ENCODE measurements at places on chromosomes 4 and X.
A peak's percentile ranks its signal among the peaks of the same experiment; 100 is the strongest.

DNA sequence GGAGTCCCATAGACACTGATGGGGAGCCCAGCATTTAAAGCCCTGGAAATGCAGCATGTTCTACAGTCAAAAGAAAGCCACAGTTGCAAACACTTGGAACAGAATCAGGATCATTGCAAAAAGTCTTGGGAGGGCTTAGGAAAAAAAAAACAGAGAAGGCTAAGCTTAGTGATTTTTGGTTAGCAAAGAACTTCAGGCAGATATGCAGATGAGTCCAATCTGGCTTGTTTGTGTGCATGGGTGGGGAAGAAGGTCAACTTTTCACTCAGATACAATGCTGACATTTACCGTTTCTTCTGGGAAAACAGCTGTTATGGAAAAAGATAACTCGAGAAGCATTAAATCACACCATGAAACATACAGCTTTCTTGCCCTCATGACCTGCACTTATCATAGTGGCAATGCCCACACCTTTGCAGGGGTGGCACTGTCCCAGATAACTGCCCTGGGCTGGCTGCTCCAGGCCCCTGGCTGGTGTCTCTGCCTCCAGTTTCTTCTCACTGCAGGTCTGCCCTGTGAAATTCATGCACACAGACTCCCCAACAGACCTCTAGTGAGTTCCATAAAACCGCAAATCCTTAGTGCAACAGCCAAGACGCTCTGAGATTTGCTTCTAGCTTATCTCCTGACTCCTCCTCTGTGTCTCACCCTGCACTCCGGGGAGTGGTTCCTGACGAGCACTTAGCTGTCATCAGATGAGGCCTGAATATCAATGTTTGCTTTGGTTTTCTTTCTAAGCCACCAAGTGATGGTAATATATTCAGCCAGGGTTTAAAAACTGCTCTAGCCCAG lies 99.2 kb downstream of the DRD5 start:
- DNase-seq: no peak

DNA sequence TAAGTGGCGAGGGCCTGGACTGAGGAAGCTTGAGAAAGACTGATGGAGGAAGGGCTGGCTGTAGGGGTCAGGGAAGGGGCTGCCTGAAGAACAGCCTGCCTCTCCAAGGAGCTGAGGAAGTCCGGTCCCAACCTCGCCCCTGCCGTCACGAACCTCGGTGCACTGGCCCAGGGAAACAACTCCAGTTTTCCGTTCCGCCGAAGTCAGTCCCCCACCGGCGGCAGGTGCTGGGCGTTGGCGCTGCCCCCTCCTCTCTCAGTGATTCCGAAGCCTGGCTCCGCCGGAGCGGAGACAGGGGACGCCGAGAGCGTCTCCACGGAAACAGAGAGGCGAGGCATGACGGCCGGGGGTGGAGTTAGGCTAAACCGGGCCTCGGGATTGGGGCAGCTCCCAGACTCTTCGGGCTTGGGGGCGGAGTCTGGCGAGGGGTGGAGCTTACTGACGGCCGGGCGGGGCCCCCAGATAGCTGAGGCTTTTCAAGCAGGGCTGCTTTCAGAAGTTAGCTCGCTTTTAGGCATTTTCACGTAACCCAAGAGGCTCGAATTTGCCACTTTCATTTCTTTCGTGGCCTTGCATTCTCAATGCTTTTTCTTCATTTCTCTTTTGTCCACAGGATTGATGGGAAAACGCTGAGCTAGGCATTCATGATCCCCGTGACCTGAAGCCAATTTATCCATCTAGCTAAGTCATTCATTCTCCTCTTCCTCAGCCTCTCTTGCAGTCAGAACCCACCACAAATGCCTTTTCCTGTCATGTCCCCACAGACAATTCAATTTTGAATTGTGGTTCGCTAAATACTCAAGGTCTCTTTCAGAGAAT lies at the start of gene TTC29:
Gene TTC29 (minus strand): TSS at position 309 of the 819 bp plus-strand sequence. CDS start 5,969 bp downstream, outside the sequence.
- peak; percentile 93 for DNase-seq

- DNase-seq: no peak
Observed at GRCh38 chr4:76562836-76563453, 127.9 kb downstream of the SHROOM3 start.

GRCh38 chr4:52956691-52957090 lies 94.6 kb downstream of the RASL11B start:
- DNase-seq: no peak

- peak; percentile 2 for DNase-seq
Observed at GRCh38 chr4:150145090-150145945, 67.1 kb downstream of the DCLK2 start.

DNA sequence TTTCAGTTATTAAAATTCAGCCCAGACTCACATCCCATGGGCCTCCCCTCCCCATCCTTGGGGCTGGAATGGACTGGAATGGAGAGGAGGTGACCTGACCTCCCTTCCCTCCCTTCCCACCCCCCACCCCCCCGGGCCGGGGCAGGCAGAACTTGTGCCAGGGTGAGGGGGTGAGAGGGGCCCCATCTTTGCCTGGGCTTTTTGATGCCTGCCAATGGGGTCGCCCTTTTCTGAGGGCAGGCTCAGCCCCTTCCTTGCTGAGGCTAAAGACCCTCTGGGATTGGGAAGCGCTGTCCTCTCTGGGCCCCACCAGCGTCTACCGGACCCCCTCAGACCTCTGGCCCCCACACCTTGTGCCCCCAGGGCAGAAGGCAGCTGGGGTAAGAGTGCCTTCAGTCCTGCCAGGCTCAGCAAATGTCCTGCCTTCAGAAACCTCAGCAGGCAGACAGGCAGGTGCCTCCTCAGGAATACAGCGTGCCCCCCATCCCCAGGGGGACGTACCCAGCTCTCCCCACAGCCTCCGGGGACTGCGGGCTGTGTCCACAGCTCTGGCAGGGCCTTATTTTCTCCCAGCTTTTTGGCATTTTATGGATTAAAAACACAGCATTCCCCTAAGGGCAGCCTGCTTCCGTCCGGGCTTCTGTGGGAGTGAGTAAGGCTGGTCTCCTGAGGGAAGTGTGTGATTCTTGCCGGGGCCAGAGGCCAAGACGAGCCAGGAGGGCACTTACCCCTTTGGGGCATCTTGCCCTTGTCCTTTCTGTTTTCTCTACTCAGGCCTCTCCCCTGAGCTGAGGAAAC lies 12.6 kb upstream of the CCNQ start:
- DNase-seq: no peak

GRCh38 chr4:185383451-185383850 lies 12.3 kb downstream of the LRP2BP start:
- DNase-seq: no peak

GRCh38 chrX:1076871-1077651 lies 135.4 kb downstream of the CRLF2 start:
- no peak for DNase-seq

- no peak for DNase-seq
Observed at GRCh38 chrX:17563515-17563914, 173.8 kb upstream of the SCML1 start.

GRCh38 chr4:35925806-35926205 lies 318.5 kb downstream of the ARAP2 start:
- no peak for DNase-seq

- DNase-seq: no peak
Observed at GRCh38 chrX:2676794-2677675, 14.1 kb upstream of the CD99 start.

DNA sequence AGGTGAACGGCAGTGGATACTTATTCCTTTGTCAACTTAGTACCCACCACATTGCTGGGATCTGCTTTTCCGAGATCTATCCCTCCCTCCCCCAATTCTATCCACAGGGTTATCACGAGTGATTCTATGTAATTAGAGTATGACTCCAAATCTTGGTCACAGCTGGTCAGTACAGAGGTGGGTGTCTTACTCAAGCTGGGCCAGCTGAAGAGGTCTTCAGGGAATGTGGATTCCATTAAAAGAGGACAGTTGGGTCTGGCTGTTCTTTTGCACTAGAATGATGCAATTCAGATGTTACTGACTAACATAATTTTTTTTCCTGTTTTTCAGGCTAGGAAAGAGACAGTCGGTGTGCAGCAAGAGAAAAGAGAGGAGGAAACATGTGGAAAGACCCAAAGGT lies 92.3 kb downstream of the HS3ST1 start:
- no peak for DNase-seq

DNA sequence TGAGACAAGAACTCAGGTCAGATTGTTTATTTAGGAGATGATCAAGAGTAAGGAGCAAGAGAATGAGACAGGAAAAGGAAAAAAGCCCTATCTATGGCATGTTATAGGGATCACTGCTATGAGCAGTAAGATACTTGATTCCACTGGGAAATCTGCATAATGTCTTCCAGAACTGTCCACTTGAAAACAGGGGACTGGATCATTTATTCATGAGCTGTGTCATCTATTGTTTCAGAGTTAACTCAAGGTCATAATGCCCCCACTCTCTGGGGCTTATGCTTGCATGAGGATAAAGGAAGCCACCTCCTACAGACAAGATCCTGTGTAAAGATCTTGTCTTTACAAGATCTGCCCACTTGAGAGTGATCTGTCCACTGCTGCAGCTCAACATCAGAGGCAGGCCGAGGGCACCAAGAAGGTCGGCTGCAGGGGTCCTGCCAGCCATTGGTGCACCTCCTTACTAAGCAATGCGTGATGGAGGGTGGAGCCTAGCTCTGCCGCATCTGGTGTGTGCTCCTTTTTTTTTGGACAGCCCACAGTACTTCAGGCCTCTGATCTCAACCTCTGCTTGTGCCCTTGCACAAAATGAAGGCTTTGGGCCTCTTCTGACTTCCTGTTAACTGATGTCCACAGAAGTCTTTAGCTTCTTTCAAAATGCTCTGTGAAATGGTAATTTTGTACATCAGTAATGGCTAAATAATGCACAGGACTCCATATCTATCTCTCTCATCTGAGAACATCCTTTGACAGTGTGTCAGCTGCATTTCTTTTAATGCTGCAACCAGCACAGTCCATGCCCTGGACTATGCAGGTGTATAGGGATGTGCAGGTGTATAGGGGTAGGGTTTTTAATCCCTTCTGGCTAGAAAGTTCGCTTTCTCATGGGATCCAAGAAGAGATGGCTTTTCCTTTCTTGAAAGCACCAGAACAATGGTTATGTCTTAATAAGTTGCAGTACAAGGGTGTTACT lies 95.9 kb upstream of the TRPC3 start:
- DNase-seq: no peak

GRCh38 chrX:36510736-36511135 lies 497.4 kb upstream of the FAM47C start:
- no peak for DNase-seq

- DNase-seq: peak; percentile 89
Observed at GRCh38 chrX:16882702-16883486, 12.7 kb upstream of the RBBP7 start.

DNA sequence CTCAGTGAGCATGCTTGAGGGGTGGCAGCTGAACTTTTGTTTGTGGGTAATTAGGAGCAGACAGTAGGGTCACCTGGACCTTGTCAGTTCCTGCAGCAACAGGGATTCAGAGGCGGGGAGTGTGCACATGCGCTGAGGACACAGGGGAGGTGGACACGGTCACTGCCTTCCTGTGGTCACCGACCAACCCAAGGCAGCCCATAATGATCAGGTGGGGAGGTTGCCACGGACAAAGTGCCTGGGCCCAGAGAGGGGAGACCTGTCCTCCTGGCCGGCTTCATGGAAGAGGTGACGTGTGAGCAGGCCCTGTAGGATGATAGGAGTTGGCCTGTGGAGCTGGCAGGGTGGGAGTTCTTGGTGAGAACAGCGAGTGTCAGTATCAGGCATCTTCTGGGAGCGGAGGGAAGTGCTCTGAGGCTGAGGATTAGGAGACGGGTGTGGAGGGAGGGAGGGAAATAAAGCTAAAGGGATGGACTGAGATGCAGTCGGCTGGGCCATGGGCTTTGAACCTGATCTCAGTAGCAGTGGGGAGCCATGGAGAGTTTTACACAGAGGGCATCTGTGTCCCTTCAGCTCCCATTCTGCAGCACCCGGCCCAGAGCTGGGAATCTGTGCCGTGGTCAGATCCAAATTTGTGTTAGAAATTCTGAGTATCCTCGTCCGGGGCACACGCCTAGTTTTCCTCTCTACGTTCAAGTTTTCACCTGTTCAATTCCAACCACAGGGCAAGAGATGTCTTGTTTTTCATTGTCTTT lies 100.0 kb downstream of the PSAPL1 start:
- DNase-seq: peak; percentile 67

- DNase-seq: peak; percentile 16
Observed at GRCh38 chr4:76012388-76012801, 5.1 kb upstream of the CXCL9 start.

DNA sequence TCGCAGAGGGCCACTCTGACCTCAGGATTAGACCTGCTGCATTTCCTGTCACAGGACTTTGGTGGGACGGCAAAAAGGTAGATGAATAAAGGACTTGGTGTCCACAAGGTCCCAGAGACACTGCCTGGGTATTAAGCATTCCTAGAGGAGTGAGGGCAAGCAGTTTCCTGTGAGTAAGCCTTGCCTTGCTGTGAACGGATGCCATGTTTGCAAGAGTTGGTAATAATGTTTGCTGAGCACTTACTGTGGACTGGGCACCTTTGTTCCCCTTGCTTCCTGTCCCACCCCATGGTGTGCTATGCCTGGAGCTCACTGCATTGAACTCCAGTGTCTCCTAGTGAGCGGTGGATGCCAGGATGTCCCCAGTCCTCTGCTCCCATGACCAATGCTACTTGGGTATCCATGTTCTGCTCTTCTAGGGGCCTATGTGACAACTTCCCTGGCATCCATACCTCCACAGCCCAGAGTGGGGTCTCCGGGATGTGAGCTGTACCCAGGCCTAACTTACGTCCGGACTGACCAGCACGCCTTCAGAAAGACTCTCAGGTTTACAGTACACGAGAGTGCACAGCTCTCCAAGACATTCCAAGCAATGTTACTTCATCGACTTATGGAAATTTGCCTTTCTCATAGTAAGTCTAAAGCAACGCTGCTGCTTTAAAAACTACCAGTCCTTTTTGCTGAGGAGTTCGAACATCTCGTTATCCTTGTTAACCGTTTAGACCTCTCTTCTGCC lies 95.5 kb upstream of the MSX1 start:
- DNase-seq: no peak

- DNase-seq: peak; percentile 73
Observed at GRCh38 chr4:30380404-30380998, 339.7 kb upstream of the PCDH7 start.

DNA sequence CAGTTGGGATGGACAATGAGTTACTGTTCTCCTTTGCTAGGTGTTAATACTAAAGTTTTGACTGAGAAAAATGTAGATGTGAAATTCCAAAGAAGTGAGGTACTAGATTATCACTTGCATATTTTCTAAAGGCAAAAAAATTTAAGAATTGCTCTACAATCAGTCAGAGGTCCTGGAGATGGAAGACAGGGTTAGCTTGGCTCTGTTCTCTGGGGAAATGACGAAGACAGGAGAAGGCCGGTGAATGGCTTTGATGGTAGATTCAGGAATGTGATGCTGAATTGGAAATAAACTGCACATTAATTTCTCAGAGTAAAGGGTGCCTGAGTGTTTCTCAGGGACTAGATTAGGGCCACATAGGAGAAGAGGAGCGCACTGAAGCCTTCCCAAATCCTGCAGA lies 214.0 kb upstream of the LEF1 start:
- DNase-seq: no peak

- DNase-seq: no peak
Observed at GRCh38 chr4:59570860-59571476, 1629.2 kb upstream of the ADGRL3 start.
